Kidney glomerular epithelial cell (primary cell): ENCODE measurements at places on chromosomes 7 and 10.
A peak's percentile ranks its signal among the peaks of the same experiment; 100 is the strongest.

DNA sequence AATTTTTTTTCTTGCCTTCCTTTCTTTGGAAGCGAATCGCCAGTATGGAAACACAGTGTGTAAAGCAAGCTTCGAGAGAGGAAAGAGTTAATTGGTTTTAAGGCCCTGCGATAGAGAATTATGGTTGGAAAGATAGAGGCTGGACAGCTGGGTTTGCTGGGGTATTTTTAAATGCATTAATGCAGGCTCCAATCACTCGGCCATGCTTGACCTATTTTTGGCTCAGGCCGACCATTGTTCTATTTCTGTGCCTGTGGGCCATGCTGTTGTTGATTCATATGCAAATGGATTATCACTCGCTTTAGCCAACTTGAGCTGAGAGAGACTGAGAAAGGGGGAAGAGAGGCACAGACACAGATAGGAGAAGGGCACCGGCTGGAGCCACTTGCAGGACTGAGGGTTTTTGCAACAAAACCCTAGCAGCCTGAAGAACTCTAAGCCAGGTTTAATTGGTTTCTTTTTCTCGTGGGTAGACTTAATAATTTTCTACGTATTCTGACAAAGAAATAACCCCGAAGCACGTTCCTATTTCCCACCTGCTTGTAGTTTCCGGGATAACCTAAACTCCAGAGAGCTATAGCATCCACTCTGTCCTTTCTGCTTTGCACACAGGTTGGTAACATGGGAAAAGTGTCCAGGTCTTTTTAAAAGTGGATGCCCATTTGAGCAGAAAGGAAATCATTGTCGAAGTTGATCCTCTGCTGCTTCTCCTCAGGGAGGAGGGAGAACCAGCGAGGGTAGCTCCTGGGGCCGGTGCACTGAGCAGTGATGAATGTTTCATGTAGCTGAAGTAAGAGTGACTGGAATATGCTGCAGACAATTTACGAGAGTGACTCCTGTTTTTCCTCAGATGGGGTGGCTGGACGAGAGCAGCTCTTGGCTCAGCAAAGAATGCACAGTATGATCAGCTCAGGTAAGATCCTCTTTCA, at the start of gene HDAC9:
Gene HDAC9 (plus strand): TSS at position 338 of the 929 bp plus-strand sequence. CDS start 554 bp downstream, at position 892.
- DNase-seq: peak; percentile 73

DNA sequence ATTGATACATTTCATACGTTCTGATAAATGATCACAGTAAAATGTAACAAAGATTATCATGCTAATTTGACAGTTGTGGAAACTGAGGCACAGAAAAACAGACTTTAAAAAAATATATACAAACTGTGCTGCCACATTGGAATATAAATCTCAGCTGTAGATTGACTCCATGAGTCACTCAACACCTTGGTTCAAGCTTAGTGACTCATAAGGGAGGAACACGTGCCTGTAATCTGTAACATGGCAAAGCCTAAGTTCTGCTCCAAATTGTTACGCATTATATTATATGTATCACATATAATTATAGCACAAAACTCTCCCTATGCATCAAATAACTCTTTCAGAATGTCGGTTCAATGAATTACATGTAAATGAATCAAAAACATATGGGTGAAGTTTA, 1047.5 kb downstream of the GATA3 start:
- no peak for DNase-seq

- no peak for DNase-seq
Observed at GRCh38 chr7:122327969-122328368, 23.4 kb upstream of the FEZF1 start.

DNA sequence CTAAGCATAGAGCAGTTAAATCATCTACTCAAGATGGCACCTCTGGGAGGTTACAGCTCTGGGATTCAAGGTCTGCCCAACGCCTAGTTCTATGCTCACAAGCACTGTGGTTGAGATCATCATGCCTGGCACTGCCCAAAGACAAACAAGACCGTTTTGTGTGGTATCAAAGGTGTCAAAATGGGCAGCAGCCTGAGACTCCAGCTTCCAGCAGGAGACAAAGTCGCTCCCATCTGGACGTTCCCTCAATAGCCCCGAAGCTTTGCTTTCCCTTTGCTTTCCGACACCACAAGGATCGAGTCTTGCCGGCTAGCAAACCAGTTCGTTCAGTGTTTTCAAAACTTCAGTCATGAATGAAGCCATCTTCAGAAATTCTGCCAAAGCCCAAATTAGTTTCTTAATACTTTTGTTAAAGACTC, 5.1 kb downstream of the HABP2 start:
- no peak for DNase-seq

- no peak for DNase-seq
Observed at GRCh38 chr7:20238754-20239324, 21.7 kb upstream of the MACC1 start.

DNA sequence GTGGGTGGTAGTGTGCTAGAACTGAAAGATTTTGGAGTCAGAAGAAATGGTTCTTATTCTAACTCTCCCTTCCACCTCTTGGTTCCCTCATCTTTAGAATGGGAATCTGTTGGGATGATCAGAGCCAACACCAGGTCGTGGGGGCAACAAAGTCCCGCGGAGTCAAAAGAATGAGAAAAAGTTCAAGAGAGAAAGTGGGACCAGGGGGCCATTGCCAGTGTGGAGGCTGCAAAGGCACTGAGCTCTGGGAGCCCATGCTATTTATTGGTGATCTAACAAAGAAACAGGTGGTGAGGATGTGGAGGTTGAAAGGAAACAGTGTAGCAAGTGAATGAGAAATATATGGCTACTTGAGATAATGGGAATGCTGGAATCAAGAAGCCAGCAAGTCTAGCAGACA, 29.4 kb downstream of the AGAP4 start:
- no peak for DNase-seq

GRCh38 chr10:133274751-133275683, 1.7 kb downstream of the ADAM8 start:
- no peak for DNase-seq

- DNase-seq: no peak
Observed at GRCh38 chr10:60368875-60369546, 20.7 kb downstream of the ANK3 start.

DNA sequence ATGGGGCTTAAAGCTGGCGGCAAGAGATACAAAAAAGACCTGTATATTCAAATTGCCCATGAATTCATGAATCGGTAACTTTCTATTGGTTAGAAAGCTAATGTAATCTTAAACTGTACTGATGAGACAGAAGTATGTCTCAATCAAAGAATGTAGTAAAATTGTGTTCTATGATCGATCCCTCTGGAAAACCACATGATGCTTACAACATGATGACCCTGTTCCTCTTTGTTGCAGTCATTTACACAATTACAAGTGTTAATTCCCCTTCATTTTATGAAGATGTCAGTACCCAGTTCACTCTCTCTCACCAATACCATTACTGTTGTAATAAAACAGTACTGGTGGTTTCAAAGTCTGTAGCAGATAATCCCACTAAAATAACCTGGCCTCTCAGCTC, 10.1 kb downstream of the KIF5B start:
- DNase-seq: no peak

DNA sequence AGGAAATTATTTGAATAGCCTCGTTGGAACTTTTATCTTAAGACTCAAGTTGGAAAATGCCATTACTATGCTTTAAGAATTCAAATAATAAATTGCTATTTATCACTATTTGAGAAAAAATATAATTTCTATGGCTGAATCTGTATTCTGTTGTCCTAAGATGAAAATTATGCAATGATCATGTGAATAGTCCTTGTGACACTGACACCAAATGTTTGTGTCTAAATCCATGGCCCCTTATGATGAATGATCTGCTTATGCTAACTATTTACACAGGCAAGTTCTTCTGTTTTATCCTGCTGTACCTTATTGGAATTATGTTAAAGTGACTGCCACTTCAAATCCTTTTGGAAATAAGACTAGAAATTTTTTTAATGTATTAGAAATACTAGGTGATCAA, 208.7 kb downstream of the DOCK4 start:
- no peak for DNase-seq

GRCh38 chr10:89591796-89592271, 53.2 kb downstream of the PANK1 start:
- DNase-seq: no peak

GRCh38 chr10:1063232-1063865, 7.2 kb downstream of the WDR37 start:
- no peak for DNase-seq

DNA sequence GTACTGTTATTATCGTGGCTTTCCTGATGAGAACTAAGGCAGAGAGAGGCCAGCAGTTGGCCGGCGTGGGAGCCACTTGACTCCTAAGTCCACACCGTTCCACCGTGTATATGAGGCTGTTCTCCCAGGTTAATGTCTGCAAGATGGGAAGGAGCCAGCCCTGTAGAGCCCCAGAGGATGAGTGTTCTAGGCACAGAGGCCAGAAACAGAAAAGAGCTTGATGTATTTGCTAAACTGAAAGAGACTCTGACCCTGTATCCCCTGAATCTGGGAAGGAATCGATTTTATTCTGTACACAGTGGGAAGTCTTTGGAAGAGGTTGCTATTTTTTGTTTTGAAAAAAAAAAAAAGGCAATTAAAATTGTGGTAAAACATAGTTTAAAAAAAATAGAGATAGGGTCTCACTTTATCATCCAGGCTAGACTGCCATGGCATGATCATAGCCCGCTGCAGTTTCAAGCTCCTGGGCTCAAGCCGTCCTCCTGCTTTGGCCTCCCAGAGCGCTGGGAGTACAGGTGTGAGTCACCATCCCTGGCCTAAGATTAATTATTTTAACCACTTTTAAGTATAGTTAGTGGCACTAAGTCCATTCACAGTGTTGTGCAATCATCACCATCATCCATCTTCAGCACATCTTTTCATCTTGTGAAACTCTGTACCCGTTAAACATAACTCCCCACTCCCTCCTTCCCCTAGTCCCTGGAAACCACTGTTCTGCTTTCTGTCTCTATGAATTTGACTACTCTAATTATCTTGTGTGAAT, 348.8 kb downstream of the SDK1 start:
- no peak for DNase-seq

DNA sequence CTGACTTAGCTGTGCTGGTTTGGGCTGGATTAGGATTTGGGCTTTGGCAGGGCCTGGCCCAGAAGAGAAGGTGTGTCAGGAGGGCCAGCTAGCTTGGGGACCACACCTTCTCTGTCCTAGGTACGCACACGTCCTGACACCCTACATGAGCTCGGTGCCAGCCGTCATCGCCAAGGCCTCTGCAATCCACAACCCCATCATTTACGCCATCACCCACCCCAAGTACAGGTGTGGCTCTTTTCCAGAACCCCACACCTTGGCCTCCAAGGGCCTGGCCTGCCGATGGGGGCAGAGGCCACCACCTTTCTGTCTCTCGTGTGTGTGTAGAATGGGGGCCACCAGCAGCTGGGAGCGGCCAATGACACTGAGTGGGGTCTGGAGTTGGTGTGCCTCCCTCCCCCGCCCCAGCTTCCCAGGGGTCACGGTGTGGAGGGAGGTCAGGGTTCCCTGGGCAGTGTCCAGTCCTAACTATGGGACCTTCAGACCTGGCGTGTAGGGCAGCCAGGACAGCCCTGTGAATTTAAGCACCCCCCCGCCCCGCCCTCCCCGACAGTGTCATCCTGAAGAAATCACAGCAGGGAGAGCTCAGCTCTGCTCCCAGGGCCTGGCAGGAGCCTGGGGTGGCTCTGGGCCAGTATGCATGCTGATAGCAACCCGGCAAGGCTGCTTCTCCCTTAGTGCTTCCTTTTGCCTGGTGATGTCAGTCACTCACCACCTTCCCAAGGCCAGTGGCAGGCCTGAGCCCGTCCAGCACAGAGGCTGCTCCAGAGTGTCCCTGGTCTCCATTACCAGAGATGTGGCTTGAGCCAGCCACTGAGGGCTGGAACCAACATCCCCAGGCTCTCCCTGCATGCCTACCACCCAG, 6.9 kb upstream of the LDB3 start:
- no peak for DNase-seq

GRCh38 chr7:154438571-154439367, 386.6 kb downstream of the DPP6 start:
- DNase-seq: no peak

DNA sequence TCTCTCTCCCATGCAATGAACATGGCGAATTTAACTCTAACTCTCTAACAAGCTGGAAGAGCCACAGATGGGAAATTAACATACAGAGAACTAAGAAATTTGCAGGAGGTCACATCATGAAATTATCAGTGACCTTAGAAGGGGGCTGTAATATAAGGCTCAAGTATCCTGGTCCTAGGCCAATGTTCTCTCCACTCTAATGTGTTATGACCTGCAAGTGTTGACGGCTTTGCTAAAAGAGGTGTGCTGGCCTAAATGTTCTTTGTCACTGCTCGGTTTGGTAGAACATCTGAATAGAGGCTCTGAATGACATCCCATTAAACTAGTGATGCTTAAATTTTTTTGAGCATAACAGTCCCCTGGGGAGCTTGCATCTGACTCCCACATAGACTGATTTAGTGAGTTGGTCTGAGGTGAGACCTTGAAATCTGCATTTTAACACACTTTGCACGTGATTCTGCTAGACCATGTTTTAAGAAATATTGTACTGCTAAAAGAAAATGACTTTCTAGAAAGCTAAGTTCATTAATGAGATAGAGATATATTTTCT, 129.3 kb downstream of the GFRA1 start:
- no peak for DNase-seq

DNA sequence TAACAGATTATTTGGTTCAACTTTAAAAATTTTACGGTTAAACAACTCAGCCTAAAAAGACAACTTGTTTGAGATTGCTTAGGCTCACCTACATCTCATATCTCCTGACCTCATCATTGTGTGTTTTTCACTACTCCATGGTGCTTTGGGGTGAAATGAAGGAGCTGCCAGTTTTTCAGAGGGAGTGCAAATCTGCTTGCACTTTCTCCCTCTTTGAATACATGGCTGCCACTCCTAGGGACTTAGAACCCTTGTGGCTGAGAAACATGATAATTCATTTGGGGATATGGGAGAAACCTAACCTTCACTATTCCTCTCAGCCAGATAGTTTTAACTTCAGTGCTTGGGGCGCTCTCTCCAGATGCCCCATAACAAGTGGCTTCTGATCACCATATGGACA, 2.7 kb downstream of the CCSER2 start:
- DNase-seq: no peak

GRCh38 chr7:467393-467828, 52.2 kb downstream of the PDGFA start:
- DNase-seq: no peak

DNA sequence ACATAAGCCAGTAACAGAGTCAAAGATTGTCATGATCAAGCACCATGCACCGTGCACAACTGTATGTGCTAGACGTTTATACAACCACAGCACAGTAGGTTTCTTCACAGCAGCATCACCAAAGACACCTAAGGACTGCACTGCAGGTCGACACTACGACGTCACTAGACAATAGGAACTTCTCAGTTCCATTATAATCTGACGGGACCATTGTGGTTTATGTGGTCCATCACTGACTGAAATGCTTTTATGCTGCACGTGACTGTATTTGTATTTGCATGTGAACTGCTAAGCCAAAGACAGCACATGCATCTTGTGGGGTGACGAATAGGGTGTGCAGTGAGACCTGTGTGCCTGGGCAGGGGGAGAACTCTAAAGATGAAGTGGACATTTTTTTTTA, 164.9 kb downstream of the PARD3 start:
- DNase-seq: no peak

DNA sequence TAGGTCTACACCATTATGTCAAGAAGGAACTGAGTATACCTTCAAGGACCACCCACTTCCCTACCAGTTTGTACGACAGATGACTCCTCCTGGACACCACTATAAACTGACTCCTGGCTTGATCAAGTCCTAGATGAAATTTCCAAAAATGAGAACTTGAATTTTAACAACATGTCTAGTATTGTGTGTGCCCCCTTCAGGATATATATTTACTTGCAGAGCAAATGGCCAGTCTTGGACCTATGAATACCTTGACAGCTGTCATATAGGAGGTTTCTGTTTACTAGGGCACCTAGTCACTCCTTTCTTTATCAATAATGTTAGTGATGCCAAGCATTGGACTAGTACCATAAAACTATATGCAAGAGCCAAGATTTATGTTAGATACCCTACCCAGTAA, 94.1 kb upstream of the TMEM26 start:
- no peak for DNase-seq
